KG1 (cell line): ENCODE measurements at places on chromosomes 11 and 22.

DNA sequence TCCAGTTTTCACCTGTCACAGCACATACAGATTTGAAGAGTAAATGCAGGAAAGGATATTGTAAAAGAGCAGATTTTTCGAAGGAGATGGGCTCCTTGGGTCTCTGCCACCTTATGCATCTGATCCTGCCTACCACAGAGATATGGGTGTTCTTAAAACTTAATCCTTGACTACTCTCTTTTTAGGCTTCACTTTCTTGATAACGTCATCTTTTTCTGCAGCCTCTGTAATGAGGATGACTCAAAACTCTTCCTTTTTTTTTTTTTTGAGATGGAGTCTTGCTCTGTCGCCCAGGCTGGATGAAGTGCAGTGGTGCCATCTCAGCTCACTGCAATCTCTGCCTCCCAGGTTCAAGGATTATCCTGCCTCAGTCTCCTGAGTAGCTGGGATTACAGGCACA, 7.8 kb downstream of the PRR14L start:
- DNase-seq, result no peak

DNA sequence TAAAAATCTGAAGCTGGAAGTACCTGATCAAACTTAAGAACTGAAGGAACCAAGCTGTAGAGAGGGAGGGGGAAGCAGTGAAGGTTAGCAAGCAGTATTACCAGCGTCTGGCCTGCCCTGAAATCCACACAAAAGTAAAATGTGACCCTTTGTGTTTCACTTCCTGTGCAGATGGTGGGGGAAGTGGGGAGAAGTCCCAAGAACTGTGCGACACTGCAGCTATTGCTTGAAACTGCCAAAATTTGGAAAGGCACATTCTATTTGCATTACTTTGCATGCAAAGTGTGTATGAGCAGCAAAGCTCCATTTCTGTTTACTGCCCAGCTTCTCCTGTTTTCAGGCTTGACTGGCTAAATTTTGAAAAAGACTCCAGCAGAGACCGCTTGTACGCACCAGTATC, 72.1 kb upstream of the BMAL1 start:
- no peak for DNase-seq

GRCh38 chr11:103441021-103441420, 331.8 kb downstream of the DYNC2H1 start:
- no peak for DNase-seq

GRCh38 chr11:107769189-107769588, 57.3 kb upstream of the SLN start:
- DNase-seq, result no peak

DNA sequence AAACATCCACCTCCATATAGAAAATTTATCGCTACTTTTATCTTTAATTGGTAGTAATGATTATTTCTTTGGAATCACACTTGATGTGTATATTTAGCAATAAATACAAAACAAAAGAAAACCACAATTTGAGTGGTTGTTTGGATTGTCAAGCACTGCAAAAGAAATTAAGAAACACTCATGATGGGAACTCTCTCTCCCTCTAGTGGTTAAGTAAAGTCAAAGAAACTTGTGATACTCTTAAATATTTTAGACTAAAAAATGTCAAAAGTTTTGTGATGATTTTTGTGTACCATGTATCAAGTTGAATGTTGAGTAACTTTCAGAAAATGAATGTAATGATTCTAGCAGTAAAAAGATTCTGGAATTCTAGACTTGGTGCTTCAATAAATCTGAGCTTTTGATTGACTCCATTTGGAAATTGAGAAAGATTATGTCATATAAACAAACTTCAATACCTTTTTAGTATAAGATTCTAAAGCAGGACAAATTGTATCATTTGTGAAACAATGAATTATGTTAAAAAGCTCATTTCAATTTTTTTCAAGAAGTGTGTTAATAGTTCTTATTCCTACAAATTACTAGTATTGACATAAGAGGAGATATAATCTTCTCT, 20.8 kb downstream of the MUC15 start:
- no peak for DNase-seq

- no peak for DNase-seq
Observed at GRCh38 chr11:121711939-121712338, 259.2 kb upstream of the SORL1-AS1 start.

DNA sequence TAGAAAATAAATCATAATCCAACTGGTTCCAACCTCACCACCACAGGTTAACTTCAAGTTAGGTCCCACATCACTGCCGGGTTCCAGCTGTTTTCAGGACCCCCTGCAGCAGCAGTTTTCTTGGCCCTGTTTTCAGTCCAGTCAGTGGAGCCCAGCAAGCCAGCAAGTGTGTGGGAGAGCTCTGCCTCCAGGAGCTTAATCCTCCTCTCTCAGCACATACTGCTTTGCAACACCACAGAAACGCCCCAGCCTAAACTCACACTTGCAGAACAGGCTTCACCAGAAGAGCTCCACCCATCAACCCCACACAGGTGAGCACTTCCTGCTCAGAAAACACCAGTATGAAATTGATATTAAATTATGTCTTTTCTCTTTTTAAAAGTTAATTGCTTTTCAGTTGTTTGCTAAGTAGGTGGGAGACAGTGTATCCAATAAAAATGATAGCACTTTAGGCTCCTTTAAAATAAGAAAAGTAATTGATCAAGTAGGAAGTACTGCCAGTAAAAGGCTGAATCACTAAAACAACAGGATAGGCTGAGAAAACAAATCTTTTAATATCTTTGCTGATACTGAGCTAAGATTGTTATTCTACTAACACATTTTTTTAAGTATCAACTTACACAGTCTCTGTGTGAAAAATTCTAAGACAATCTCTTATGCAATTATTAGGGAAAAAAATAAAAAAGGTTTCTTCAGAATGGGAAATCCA, 81.5 kb upstream of the TP53AIP1 start:
- no peak for DNase-seq

DNA sequence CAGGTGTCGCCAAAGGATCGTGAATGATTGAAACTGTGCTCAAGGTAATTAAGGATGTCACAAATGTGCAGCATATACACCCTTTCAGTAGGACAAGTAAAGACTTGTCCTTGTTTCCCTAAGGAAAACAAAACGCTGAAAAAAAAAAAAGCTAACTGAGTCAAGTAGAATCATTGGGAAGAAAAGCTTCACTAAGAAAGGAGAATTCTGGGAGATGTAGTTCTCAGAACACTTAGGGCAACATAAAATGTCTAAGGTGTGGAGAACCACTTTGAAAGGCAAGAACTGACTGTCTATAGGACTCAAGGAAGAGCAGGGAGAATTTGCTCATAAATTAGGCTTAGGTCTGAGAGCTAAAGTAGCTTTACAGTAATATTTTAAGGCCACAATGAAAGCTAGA, 2.9 kb upstream of the OR5T1 start:
- DNase-seq, result no peak

- no peak for DNase-seq
Observed at GRCh38 chr22:49359076-49359475, 468.6 kb downstream of the BRD1 start.

DNA sequence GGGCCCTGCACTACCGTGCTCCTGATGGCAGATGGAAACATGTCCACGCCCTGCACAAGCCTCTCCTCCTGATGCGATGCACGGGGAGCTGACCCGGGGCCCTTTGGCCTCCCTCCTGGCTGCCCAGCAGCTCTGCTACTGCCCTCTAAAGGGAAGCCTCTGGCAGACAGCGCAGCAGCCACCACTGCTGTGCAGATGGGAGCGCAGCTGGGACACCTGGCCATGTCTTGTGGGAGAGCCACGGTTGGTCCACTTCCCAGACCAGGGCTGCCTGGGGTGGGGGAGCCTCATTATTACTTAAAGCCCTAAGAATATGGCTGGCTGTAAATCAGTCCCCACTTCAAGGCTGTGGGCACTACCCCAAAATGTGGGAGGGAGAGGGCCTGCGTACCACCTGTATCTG, 38.3 kb downstream of the TBX1 start:
- DNase-seq, result no peak

- no peak for DNase-seq
Observed at GRCh38 chr11:112965656-112966055, 4.4 kb downstream of the NCAM1 start.

GRCh38 chr11:14269692-14270573, 89.0 kb downstream of the RRAS2 start:
- DNase-seq, result no peak

DNA sequence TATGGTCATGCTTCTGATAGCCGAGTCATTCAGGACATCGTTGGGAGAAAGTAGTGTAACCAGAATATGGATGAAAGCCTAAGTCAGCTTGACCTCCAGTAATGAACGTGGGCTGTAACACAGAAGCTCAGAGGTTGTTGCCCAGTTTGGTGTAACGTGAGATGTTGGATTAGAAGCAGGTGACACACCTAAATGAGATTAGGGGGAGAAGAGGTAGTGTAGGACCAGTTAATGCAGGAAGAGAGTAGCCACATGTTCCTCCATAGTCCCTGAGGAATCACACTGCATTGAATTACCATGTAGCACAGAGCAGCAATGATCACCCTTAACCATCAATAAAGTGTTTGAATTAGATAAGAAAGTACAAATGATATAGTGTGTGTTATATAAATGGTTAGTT, 20.4 kb downstream of the FBXO7 start:
- DNase-seq, result no peak

GRCh38 chr11:5336331-5336730, 7.0 kb downstream of the OR51B5 start:
- DNase-seq, result no peak

DNA sequence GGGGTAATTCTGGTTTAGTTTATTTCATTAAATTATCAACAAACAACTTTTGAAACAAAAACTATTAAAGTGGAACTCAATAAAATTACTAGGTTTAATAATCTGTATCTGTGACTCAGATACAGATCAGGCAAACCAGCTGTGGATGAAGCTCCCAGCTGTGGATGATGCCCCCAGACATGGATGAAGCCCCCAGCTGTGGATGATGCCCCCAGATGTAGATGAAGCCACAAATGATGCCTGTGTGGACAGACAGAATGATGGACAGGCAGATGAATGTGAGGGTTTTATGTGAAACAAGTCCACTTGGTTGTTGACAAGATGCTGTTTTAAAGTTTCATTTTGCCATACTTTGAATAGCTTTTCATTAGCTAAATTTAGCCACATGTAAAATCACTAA, 5.8 kb upstream of the ZNF74 start:
- DNase-seq, result no peak

- peak; percentile 80 for DNase-seq
Observed at GRCh38 chr11:123069908-123070821, 8.2 kb upstream of the HSPA8 start.

- no peak for DNase-seq
Observed at GRCh38 chr11:3148990-3149851, 15.9 kb downstream of the OSBPL5 start.

DNA sequence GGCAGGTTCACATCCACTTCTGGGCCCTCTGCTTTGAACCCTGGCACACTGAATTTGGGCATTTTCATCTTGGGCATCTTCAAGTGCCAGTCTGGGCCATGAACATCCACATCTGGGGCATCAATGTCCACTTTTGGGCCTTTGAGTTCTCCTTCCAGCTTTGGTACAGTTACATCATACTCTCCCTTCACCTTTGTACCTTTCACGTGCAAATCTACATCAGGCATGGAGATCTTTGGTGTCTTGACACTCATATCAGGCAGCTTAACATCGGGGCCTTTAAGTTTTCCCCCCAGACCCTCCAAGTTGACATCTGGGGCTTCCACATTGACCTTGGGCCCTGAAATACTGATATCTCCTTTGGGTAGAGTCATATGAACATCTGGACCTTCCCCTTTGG, 14.5 kb downstream of the AHNAK start:
- no peak for DNase-seq

- no peak for DNase-seq
Observed at GRCh38 chr11:93738647-93739081, 2.6 kb downstream of the TAF1D start.

DNA sequence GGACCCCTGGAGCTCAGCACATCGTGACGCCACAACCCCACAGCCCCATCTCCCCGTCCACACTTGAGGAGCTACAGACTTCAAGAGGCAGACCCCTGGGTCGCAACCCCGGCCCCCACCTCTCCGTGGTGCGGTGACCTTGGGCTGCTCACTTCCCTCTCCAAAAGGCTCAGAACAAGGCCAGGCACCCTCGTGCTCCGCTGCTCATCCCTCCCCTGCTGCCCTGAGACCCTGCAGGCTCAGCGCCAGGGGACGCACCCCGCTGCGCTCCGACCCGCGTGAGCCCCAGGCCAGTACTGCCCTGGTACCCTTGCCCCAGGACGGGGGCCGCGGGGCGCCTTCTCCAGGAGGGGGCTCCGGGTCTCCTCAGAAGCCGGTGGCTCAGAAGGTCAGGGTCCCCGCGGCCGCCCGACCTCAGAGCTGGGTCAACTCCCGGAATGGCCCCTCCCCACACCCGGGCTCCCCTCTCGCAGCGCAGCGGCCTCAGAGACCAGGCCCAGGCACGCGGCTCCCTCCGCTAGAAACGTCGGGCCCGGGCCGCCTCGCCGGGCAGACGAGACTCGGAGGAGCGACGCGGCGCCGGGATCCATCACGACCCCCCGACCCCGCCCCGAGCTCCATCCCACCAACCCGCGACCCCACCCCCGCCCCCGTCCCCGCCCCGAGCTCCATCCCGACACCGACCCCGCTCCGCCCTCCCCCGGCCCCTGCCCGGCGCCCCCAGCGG, 563 bp downstream of the GATD1 start:
- DNase-seq, result peak; percentile 23

- DNase-seq, result no peak
Observed at GRCh38 chr11:127596433-127596832, 595.9 kb upstream of the KIRREL3 start.

- peak; percentile 48 for DNase-seq
Observed at GRCh38 chr11:34425867-34426266, 12.9 kb upstream of the CAT start.

GRCh38 chr11:111026241-111026640, 219.3 kb upstream of the POU2AF2 start:
- no peak for DNase-seq
